ENCODE measurements at places on chromosomes 7 and 10.

- DNase-seq = no peak
Observed at GRCh38 chr7:51021906-51022570, 239.3 kb upstream of the GRB10 start.

DNA sequence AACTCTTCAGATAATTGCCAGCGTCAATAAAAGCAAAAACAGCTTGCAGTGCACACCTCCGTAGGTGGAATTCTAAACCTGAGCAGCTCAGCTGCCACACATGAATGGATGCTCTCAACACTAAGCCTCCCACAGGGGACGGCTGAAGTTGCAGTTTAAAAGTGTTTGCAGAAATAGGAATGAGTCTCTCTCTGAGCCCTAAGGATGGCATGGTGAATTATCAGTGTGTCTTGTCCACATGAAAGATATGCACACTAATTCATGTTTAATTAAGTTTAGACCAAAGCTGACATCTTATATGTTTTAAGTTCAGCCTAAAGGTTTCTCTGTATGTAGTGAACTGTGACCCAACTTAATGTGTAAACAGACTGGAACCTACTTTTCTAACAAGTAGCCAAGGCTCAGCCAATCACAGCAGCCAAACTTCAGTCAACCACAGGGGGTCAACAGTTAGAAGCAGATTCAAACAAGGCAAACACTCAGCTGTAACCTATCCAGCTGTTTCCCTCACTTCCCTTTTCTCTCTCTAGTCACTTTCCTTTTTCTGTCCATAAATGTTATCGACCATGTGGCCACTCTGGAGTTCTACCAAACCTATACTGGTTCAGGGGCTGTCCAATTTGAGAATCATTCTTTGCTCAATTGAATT lies 38.1 kb downstream of the CTTNBP2 start:
- peak; percentile 41 for DNase-seq

DNA sequence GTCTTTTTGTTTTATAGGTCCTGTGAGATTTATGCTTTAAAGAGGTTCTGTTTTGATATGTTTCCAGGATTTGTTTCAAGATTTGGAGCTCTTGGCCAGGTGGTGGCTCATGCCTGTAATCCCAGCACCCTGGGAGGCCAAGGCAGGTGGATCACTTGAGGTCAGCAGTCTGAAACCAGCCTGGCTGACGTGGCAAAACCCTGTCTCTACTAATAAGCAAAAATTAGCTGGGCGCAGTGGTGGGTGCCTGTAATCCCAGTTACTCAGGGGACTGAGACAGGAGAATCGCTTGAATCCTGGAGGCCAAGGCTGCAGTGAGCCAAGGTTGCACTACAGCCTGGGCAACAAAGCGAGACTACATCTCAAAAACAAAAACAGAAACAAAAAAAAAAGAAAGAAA lies 8.3 kb upstream of the HYAL4 start:
- DNase-seq = no peak

- peak; percentile 56 for DNase-seq
Observed at GRCh38 chr7:142855114-142855743, 353 bp downstream of the EPHB6 start.

DNA sequence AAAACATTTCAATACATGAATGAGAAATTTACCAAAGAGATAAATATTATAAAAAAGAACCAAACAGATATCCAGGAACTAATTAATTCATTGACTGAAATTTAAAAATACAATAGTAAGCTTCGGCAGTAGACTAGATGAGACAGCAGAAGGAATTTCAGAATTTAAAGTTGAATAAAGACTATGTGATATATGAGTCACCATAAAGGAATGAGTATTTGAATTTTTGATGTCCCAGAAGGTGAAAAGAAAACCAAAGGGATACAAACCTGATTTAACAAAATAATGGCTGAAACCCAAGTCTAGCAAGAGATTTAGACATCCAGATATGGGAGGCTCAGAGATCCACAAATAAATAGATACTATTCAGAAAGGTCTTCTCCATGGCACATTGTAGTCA lies 623.9 kb upstream of the FOXK1 start:
- DNase-seq = no peak

DNA sequence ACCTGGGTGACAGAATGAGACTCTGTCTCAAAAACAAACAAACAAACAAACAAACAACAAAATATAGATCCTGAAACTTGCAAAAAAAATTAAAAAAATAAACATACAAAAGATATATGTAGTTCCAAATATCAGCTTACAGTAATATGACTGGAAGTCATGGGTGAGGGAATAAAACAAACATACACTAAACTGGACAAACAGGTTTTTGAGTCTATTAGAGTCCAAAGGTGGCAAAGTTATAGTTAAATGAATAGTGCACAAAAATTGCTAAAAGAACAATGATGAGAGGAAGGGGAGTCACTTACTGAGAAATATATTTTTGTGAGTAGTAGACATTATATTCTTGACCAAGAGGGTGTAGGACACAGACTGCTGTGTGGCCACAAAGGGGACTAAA lies 16.7 kb upstream of the RSBN1L start:
- DNase-seq = no peak

DNA sequence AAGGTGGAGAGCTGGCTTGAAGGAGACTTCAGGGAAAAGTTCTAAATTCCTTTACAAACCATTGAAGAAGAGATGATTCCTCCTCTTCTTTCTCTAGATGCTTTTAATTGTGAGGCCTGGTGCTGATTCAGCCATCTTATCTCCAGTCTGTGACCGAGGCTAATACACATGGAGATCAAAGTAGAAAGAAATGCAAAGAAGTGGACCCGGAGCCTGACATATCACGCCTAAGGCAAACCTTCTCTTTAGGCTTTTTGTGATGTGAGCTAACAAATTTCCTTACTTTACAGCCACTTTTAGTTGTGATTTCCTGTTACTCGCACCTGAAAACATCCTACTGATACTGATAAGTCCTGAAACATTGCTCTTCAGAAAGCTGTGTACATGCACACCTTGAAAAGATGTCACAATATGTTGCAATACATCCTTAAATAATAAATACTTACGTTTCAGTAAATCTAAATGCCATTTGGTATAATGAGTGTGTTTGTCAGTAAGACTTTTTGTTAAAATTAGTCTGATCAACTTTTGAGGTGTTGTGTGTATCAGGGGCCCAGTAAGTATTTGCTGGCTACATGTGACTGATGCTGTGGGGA lies 192.4 kb downstream of the BAMBI start:
- no peak for DNase-seq

- no peak for DNase-seq
Observed at GRCh38 chr10:89857431-89858042, 156.1 kb downstream of the KIF20B start.

DNA sequence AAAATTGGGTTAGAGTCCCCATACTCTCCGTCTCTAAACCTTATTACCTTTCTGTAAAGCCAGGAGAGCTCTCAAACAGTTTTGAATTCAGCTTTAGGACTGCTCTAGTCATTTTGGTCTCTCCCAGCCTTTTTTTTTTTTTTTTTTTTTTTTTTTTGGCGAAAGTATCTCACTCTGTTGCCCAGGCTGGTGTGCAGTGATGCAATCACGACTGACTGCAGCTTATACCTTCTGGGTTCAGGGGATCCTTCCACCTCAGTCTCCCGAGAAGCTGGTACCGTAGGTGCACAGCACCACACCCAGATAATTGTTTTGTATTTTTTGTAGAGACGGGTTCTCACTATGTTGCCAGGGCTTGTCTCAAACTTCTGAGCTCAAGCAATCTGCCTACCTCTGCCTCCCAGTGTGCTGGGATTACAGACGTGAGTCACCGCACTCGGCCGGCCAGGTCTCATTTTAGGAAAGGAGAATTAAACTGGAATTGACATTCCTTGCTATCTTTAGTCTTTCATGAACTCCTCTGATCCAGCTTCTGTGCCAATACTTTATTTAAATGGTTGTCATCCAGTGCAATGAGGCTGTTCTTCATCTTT lies 31.4 kb upstream of the RSU1 start:
- no peak for DNase-seq

DNA sequence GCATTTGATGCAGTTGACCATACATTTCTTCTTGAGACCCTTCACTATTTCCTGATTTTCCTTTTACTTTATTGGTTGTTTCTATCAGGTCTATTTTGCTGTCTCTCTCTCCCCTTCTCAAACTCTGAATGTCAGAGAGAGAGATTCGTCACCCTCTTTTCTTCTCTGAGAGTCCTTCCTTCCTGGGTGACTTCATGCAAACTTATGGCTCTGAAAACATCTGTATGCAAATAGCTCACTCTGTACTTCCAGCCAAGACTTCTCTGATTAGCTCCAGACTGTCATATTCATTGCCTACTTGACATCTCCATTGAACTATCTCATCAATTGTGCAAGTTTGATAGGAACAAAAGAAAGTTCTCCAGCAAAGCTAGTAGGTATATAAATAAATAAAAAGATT lies 191.7 kb upstream of the KLF6 start:
- no peak for DNase-seq

GRCh38 chr7:124909808-124910207 lies 19.8 kb downstream of the POT1 start:
- no peak for DNase-seq

DNA sequence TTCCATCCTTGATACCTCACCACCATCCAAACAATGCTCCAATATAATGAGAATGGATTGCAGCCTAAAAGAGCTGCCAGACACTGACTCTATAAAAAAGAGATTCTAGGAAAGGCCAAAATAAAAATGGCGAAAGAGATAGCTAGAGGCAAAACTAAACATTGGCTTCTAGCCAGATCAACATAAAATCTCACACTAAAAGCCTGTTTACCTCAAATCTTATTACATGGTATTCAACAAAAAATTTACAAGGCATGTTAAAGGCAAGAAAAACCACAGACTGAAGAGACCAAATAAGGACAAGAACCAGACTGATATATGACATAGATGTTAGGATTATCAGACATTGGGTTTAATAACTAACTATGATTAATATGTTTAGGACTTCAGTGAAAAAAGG lies 1127.0 kb downstream of the DNAJB9 start:
- DNase-seq = no peak

DNA sequence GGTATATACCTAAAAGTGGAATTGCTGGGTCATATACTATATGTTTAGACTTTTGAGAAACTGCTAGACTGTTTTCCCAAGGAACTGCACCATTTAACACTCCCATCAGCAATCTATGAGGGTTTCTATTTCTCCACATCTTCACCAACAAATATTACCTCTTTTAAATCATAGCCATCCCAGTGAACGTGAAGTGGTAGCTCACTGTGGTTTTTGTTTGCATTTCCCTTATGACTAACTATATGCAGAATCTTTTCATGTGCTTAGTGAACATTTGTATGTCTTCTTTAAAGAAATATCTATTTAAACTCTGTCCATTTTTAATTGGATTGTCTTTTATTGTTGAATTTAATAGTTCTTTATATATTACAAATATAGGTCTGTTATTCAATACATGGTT lies 115.8 kb upstream of the SEC61G start:
- no peak for DNase-seq

- DNase-seq = no peak
Observed at GRCh38 chr10:105409370-105409769, 768.3 kb downstream of the SORCS3 start.

DNA sequence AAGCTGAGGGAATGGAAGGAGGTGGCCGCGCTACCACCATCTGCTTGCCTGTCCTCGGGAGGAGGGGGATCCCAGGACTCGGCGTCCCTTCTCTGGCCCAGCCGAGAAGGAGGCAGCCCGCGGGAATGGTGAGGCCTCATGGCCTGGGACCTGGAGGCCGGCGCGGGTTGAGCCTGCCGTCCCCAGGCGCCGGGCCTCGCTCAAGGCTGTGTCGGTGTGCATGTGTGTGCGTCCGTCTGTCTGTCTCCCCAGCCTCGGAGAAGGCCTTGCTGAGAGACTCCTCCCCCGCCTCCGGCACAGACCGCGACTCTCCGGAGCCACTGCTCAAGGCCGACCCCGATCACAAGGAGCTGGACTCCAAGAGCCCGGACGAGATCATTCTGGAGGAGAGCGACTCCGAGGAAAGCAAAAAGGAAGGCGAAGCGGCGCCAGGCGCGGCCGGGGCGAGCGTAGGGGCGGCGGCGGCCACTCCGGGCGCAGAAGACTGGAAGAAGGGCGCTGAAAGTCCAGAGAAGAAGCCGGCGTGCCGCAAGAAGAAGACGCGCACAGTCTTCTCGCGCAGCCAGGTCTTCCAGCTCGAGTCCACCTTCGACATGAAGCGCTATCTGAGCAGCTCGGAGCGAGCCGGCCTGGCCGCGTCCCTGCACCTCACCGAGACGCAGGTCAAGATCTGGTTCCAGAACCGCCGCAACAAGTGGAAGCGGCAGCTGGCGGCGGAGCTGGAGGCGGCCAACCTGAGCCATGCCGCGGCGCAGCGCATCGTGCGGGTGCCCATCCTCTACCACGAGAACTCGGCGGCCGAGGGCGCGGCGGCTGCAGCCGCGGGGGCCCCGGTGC lies 1.3 kb downstream of the HMX3 start:
- DNase-seq = peak; percentile 86

GRCh38 chr10:50480054-50481007 lies 143.4 kb downstream of the SGMS1 start:
- no peak for DNase-seq

DNA sequence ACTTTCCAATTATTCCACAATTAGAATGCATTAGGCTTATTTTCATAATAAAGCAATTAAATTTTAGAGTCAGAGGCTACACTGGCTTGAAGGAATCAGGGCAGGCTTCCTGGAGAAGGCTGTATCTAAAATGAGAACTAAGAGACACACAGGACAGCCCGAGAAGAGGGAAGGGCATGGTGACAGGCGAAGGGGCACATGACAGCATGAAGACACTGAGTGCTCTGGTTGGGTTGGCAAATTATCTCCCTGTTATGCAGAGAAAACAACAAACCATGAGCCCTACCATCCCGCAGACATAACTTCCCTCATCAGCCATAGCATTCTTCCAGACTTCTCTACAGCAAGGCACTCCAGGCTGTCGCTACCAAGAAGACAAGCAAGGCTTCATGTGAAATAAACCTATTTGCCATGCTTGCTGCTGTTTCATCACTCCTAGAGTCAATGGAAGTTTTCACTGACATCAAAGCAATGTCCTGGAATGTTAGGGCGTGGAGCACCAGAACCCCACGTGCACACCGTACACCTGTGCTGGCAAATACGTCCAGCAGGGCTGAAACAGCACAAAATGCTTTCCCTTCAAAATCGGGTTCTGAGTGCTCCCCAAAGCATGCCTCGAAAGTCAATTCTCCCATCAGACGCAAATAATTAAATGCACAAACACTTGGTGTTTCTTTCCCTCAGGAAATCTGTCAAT lies 21.3 kb downstream of the VOPP1 start:
- no peak for DNase-seq

DNA sequence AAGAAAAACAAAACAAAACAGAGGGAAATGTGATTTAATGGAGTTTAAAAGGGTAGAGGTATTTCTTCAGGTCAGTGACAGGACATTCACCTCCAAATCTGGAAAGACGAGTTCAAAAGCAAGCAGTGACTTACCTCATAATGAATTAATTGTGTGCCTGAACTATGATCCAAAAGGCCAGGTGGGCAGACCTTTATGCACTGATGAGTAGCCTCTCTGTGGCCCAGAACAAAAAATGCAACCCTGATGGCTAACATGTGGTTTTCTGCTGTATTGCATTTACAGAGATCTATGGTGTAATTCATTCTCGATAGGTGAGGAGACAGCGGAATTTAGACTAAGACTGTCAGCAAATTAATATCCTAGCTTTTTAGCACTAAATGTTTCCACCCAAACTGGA lies 142.0 kb downstream of the HDAC9 start:
- no peak for DNase-seq

- DNase-seq = no peak
Observed at GRCh38 chr10:126729314-126729870, 58.9 kb upstream of the C10orf90 start.

- peak; percentile 62 for DNase-seq
Observed at GRCh38 chr10:131961777-131962662, 19.7 kb downstream of the BNIP3 start.
